ENCODE measurements at places on chromosomes 12 and 14.

GRCh38 chr12:116577154-116577561 is 18.0 kb downstream of the MAP1LC3B2 start:
- no peak for DNase-seq

- no peak for DNase-seq
Observed at GRCh38 chr14:24226473-24226872, 5.7 kb downstream of the NEDD8 start.

DNA sequence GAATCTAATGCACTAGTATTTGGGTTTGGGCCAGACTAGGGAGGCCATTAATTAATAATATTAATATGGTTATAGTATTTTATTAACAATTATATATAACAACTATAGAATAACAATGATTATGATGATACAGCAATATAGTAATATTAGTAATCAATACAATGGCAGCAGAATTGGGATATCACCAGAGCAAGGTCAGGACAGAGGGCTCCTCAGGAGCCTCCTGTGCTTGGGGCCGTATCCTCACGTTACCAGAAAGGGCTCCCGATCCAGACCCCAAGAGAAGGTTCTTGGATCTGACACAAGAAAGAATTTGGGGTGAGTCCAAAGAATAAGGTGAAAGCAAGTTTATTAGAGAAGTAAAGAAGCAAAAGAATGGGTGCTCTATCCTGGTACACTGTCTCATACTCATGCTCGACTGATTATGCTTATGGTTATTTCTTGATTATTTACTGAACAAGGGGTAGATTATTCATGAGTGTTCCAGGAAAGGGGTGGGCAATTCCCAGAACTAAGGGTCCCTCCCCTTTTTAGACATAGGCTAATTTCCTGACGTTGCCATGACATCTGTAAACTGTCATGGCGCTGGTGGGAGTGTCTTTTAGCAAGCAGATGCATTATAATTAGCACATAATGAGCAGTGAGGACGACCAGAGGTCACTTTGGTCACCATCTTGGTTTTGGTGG is 61.6 kb downstream of the RIN3 start:
- no peak for DNase-seq

DNA sequence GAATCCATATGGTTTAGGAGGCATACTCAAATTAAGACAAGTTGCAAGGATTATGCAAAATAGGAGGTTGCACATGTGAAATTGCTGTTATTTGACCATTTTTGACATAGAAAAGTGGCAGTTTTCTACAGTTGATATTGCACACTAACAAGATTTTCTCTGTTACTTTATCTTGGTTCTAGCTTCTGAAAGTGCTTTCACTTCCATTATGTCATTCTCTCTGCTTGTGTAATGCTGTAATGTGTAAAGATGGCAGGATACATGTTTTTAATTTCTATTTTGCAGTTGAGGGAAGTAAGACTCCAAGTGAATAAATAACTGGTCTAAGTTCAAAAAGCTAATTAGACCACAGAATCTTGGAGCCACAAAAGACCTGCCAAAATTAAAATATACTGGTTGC is 60.6 kb downstream of the MYRFL start:
- DNase-seq, result no peak

GRCh38 chr12:16880864-16881285 is 274.9 kb upstream of the LMO3 start:
- DNase-seq, result peak; percentile 15

DNA sequence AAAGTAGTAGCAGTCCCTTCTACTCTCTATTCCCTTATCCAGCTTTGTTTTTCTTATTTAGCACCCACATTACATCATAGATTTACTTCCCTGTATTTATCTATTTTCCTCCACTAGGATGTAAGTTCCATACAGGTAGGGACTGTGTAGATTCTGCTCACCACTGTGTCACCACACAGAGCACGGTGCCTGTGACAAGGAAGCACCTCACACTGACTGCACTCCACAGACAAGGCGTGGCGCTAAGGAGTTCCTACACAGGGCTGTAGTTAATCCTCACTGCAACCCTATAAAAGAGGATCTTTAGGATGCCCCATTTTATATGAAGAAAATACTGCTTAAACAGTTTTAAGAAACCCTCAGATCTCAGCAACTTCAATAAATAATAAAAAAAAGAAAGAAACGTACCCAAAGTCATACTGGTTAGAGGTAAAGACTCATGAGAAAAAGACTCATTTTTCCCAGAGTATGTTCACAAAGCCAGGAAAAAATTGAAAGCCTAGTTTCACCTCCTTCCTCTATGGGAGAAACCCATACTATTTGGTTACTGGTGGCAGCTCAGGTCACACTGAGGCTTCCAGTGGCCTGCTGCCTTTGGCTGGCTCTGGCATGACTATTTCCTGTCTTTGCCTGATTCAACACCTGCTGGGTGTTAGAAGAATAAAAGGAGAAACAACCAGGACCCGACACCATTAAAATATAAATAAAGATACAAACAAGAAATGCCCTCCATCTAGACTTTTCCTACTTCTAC is 36.9 kb downstream of the RAD9B start:
- DNase-seq, result no peak
